ENCODE measurements at places on chromosomes 12 and 14.
A peak's percentile ranks its signal among the peaks of the same experiment; 100 is the strongest.

DNA sequence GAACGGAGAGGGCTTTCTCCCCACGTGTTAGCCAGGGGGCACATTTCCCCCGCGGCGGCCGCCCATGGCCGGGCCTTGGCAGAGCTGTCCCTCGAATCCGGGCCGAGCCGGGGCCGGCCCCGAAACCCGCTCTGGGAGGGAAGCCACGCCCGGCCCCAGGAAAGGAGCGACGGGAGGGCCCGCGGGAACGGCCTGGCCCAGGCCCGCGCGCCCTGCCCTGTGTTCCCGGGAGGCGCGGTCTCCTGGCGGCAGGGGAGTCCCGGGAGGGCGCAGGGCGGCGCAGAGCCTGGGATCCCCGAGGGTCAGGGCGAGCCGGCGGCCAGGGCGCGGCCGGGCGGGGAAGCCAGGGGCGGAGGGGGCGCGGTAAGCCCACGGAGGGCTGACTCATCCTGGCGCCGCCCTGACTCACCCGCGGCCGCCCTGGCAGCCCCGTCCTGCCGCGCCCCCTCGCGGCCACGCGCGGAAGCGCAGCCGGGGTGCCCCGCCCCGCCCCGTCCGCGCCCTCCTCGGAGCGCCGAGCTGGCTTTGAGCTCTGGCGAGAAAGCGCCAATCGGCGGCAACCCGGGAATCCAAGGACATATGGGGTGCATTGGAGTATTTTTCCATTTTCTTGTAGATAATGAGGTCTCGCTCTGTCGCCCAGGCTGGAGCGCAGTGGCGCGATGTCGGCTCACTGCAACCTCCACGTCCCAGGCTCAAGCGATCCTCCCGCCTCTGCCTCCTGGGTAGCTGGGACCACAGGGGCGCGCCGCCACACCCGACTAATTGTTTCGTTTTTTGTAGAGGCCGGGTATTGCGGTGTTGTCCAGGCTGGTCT, 31.8 kb upstream of the PLEKHG6 start:
- peak; percentile 81 for DNase-seq

DNA sequence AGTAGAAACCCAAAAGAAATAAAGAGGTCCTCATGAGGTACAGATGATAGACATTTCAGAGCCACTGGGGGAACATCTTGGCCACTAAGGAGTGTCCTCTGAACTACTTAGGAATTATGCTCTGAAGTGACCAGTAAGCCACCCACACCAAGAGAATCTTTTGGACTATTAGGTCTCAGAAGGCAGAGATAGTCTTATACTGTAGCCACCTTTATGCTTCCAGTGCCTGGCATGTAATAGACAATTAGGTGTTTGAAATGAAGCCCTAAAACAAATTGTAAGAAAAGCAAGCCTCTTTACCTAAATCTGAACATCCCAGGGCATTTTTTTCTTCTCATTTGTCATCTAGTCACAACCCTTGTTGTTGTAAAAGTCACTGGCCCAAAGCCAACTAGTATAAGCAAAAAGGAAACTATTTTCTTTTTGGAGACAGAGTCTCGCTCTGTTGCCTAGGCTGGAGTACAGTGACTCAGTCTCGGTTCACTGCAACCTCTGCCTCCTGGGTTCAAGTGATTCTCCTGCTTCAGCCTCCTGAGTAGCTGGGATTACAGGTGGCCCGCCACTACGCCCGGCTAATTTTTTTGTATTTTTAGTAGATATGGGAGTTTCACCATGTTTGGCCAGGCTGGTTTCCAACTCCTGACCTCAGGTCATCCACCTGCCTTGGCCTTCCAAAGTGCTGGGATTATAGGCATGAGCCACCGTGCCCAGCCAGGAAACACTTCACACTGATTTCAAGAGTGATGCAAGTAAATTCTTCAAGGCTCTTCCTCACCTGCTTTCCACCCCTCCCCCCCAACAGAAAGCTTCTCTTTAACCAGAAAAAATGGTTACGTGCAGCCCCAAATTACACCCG, 11.1 kb downstream of the PLEKHA5 start:
- no peak for DNase-seq

GRCh38 chr12:64610660-64611340, 505 bp downstream of the RASSF3 start:
- peak; percentile 28 for DNase-seq

DNA sequence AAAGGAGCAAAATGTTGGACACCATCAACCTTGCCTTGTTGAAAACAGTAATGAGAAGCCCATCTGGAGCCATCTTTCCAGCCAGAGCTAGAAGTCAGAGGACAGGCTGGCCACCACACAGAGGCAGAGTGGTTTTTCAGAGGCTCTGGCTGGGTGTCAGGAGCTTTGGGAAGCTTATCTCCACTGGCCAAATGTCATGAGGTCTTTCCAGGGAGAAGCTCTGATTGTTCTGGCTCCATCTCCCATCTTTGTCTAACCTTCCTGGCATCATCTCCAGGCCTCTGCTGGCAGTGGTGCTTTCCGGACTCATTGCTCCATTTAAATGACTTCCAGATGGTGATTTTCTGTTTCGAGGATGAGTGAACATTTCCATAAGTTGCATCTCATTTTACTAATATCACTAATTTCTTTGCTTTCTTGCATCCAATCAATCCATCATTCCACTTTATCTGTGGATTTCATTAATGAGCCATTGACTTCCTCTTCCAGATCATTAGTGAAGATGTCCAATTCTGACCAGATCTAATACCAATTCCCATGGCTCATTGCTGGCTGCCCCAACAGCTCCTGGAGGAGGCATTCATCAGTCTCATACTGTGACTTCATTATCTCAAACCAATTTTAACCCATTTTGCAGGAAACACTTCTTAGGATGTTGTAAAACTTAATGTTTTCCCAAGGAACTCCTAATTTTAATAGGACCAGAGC, 35.3 kb upstream of the TMTC1 start:
- no peak for DNase-seq

DNA sequence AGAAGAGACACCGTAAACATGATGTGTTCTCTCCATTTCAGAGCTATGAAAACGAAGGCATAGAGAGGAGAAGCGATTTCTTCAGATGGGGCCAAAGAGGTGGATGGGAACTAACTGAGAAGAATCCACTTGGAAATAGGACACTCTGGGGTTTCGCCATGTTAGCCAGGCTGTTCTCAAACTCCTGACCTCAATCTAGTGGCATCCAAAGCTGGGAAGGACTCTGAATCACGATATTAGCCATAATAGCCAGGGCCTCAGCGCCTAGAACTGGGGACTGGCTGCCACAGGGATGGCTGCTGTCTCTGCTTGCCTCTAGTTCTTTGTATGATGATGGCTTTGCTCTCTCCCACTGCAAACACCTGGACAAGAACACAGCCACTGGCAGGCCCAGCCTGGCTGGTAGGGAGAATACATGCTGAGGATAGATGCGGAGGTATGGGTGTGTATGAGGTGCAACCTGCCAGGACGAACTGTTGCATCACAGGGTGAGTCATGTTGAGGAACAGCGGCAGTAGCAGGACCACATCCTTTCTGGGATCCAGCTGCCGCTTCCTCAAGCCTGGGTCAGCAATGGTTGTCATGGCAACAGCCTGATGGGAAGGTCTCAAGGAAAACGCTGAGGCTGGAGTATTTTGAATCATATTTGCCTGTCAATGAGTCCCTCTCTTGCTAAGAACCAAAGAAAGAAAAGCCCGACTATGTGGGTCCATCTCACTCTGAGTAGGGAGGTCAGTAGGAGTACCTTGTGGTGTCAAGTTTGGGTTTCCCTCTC, 31.1 kb downstream of the CCDC177 start:
- peak; percentile 16 for DNase-seq

DNA sequence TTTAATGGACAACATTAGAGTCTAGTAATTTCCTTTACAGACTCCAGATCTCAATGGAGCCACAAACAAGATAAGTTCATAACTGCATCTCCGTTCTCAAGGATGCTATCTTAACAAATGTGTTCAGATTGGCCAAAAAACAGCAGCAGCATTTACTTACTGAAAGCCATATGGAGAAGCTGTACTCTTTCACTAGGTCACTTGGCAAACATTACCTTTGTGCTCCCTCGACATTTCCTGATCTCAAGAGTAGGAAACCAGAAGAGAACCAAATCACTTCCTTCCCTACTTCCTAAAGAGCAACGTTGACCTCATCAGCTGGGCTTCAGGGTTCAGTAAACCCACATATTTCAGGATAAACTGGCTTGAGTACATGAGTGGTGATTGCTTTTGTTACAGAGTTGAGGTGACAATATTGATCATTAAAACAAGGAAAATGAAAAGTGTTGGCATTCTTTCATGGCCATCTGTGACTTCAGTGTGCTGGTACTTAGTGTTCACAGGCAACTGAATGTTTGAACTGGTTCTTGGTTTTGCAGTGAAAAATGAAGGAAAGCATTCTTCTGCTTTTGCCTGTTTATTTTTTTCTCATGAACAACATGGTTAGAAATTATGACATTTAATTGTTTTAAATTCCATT, 449.6 kb downstream of the TMEM117 start:
- DNase-seq = no peak

- peak; percentile 67 for DNase-seq
Measured at GRCh38 chr12:55681142-55682077, 26.3 kb downstream of the ITGA7 start.

DNA sequence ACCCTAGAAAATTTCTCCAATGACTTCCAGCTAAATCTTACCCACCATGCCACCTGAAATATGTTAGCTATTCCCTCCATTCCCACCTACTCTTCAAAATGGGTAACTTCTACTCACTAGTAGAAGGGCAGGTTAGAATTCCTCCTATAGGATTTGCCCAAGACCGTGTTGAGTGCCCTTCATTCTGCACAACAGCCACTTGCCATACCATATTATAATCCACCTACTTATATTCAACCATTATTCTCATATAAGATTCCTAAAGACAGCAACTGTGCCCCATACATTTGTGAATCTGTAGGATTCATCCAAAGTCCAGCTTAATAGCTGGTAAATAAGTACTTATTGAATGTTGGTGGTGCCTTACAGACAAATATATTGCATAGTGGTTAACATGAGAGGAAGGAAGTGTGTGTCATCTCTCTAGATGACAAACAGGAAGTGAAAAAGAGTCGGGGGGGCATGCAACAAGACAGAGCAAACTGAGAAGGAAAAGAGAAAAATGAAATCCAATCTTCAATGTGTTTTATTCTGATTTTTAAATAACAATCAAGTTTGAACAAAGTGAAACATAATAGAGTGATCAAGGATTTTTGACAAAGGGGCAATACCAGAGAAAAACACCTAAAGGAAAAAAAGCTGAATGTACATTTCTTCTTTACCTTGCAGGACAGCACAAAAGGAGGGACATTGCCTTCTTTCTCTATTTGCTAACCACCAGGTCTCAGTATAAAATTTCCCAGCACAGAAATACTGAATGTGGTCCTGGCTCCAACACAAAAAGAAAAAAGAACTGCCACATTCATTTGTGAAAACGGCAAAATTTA, 389.3 kb upstream of the USP15 start:
- DNase-seq = no peak

DNA sequence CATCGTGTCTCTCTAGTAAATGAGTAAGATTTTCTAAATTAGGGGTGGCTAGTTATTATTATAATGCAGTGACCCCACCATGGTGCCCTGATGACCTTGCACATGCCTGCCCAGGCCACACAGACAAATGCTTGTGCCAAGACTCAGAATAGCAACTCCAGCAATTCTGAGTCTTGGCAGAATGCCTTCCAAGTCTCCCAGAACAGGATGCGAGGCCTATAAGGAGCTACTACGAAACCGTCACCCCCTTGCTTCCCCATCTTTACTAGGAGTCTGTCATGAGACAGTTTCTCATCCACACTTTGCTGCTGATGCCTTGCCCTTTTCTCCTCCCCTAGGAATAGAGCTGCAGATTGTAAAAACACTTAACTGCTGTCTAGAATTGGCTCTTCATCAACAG, 559.9 kb downstream of the TRHDE start:
- DNase-seq = peak; percentile 19

DNA sequence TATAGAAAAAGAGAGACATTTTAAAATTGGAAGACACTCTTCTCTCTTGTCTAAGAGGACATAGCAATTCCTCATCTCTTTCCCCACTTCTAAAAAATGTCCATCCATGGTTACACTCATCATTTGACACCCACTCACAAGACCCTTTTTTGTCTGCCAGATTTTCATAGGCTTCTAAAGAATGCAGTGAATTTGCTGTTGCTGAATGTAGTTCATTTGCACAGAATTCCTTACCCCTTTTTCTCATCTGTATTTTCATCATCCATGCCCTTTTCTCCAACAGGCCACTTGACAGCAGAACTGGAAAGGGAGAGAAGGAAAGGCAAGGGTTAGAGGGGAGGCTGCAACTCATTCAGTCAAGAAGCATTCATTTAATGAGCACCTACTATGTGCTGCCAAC, 128.0 kb downstream of the NUAK1 start:
- no peak for DNase-seq

DNA sequence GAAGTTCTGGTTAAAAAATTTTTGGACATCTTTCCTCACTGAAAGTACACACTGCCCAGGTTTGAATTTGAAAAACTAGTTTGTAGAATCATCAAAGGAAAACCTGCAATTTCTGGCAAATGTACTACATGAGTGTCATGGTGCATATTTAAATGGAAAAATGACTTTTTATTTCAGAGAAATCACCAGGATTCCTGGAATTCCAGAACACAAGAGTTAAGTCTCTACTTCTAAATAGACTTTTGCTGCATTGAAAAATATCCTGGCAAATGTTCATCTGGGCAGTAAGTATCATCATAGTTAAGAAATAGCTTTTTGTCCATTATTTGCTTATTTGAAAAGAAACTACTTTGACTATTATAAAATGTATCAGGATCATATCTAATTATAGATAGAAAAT, 275.1 kb downstream of the PRKD1 start:
- DNase-seq = no peak
